ENCODE measurements at places on chromosomes 12 and 14.
A peak's percentile ranks its signal among the peaks of the same experiment; 100 is the strongest.

DNA sequence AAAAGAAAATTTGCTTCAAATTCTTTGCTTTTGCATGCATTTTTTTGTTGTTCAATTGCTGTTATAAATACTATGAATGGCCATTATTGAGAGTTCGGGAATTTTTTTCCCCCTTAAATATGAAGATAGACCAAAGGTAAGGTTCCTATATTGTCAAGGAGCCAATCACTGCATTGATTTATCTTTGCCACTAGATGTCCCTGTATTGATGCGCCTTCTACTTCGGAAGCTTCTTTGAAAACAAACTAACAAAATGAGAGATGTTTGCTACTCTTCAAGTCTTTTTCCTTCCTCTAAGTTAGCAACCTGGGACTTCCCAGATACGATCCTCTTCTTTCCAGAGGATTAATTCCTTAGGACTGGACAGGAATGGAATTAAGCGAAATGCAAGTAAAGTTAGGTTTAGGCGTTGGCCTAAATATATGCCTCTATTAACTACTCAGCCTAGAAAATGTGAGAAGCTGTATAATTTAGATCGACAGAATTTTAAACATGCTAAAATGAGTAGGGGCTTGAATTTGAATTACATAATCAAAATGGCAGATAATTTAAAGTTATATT, 318.1 kb downstream of the AEBP2 start:
- DNase-seq, result peak; percentile 9

DNA sequence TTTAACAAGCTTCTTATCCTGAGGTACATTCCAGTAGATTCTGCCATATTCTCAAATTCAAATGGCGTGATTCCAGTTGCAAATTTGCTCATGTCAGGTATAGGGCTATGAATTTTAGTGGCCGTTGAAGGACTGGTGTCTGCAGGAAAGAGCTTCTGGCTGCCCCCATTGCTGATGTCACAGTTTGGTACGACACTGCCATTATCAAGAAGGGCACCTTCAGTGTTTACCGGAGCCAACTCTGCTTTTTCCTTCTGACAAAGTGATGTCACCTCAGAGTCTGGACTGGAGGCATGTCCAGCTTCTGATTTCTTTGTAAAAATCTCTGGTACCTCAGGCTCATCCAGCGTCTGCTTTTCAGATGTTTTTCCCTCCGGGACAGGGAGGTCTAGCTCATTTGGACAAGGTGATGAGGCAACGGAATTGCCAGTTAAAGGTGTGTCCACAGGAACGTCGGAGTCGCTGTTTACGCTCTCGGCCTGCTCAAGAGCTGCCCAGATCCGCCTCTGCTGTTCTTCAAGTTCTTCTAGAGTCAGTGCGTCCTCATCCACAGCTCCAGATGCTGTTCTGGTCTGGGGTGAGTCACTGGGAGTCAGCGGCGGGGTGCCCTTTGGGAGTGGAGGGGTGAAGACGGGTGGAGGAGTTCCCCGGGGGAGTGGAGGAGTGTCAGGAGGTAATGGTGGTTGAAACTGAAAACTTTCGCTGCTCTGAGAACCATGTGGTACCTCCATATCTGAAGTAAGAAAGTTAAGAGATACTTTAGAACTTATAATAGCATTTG, 27.0 kb downstream of the ZCCHC8 start:
- DNase-seq, result no peak

DNA sequence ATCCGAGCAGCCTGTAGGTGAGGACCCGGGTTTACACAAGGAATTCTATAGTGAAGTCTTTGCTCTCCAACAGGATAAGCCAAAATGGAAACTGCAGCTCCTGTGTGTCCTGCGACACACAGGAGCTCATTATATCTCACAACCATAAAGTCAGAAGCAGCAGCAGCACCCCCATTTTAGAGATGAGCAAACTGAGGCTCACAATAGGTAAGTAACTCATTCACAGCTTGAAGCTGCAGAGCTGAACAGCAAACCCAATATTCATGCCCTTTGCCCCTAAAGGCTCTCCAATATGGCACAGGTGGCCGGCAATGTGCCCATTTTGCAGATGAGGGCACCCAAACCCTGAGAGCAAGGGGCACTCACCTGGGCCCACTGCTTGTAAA, 4.6 kb downstream of the NCOR2 start:
- DNase-seq, result no peak

- DNase-seq, result no peak
Observed at GRCh38 chr12:103169-103981, 36.8 kb downstream of the IQSEC3 start.

- no peak for DNase-seq
Observed at GRCh38 chr12:39892146-39892545, 213.7 kb downstream of the SLC2A13 start.

DNA sequence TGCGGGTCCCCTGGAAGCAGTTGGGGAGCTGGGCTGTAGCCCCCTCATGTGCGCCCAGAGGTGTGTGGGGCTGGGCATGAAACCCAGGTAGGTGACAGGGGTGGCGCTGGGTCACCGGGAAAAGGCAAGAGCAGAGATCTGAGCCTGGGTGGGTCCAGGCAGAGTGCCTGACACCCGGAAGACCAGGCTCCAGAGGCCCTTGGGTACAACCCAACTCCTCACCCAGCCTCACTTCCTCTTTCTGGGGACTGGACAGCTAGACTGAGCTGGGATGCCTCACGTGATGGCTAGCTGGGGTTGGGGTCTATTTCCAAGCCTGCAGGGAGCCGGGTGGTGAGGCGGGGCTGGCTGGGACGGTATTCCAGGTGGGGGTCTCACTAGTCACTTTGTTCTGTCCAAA, 16.3 kb upstream of the CYP46A1 start:
- no peak for DNase-seq

DNA sequence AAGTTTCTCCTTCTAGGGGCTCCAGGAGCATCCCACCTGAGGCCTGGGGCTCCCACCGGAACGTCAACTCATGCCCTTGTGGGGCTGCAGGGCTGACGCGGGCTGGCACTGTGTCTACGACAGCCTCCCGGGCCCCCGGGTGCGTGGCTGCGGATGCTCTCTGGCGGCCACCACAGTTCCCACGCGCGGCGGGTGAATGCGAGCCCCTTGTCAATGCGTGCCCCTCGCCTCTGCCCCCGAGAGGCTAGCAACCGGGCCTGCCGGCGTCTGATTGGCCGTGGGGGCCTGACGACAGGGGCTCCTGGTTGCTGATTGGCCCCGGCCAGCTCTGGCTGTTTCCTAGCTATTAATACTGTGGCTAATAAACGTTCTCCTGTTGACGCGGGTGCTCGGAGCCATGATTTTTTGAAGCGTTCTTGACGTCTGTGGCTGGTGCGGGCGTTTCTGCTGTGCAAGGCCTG, 1.8 kb upstream of the MEG3 start:
- no peak for DNase-seq

- DNase-seq, result no peak
Observed at GRCh38 chr12:105013892-105014291, 27.8 kb downstream of the NOPCHAP1 start.

DNA sequence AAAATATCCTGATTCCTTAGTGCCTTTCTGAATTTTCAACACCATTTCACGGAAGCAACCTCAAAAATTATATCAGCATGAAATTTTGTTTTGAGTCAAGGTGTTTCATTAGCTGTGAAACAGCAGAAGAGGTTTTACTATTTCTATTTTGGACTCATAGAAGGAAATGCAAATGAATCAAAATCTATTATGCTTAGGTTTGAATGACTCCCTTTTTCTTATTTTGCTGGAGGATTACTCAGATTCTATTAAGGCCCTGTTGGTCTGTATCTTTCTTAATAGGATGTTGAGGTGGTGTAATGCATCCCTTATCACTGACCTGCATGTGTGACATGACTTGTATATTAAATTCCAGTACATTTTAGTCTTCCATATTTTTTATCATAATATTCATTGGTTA, 165.8 kb downstream of the TMTC2 start:
- no peak for DNase-seq
